ENCODE measurements at places on chromosomes 7 and 10. TPM values are rescaled to one million over a fixed set of nuclear protein-coding genes. Genes with fewer than 3 reads are reported as not detected.

GRCh38 chr10:52474265-52474664 is 160.2 kb downstream of the DKK1 start:
- no peak for DNase-seq

GRCh38 chr7:116610721-116611120 is 61.3 kb upstream of the MET start:
- DNase-seq, result no peak

- DNase-seq, result no peak
Observed at GRCh38 chr7:43584195-43584586, 1.3 kb downstream of the STK17A start.

- DNase-seq, result no peak
Observed at GRCh38 chr10:123838596-123839310, 52.9 kb downstream of the CPXM2 start.

The CROT gene
- 20.5 TPM for total RNA-seq

The HIBADH gene
- total RNA-seq, result 33.2 TPM

Measured in mesothelial cell of epicardium (in vitro differentiated cells).